ENCODE measurements at places on chromosomes 5 and 9. TPM values are rescaled to one million over a fixed set of nuclear protein-coding genes. Genes with fewer than 3 reads are reported as not detected.

Gene PCDHA11
- total RNA-seq = not detected

Gene STPG3
- total RNA-seq = not detected

Gene TEK
- 1.2 TPM for total RNA-seq

Gene RNF208
- not detected for total RNA-seq

Gene MYOT
- total RNA-seq = not detected

Gene SPINK6
- 1.1 TPM for total RNA-seq

Gene FOXE1
- total RNA-seq = not detected

Gene MTX3
- 8.5 TPM for total RNA-seq

Gene IFNA13
- total RNA-seq = not detected

Gene PHYHD1
- total RNA-seq = 33.5 TPM

Gene SOHLH1
- total RNA-seq = not detected

Gene PNPLA7
- total RNA-seq = 3.3 TPM

Gene FAM120A
- 91.5 TPM for total RNA-seq

Gene MARCHF6
- 57.1 TPM for total RNA-seq

Gene NMUR2
- total RNA-seq = not detected

Gene LMX1B
- 0.25 TPM for total RNA-seq

Gene IFNK
- total RNA-seq = not detected

Gene DEPDC1B
- 0.94 TPM for total RNA-seq

Gene ASPN
- total RNA-seq = 11.6 TPM

Gene MARCOL
- not detected for total RNA-seq

Gene PIP5K1B
- total RNA-seq = not detected

Gene NXNL2
- not detected for total RNA-seq

Gene F2RL2
- 8.2 TPM for total RNA-seq

Gene CDK9
- 59.7 TPM for total RNA-seq

Gene COL27A1
- total RNA-seq = 3.8 TPM

Gene ARID3C
- total RNA-seq = 0.34 TPM

Gene ZNF366
- total RNA-seq = 0.88 TPM

Gene WDR38
- total RNA-seq = not detected

Gene SPEF2
- total RNA-seq = 0.98 TPM

Gene TSLP
- total RNA-seq = 0.94 TPM

Gene SLC36A3
- total RNA-seq = not detected

Gene LURAP1L
- 2.5 TPM for total RNA-seq

Gene C9orf153
- not detected for total RNA-seq

Gene RASEF
- total RNA-seq = not detected

Gene F12
- total RNA-seq = 0.49 TPM

Gene SEMA4D
- 0.10 TPM for total RNA-seq

Gene GLRX
- total RNA-seq = 258 TPM

Gene ZNF618
- 7.1 TPM for total RNA-seq

Gene TRIP13
- total RNA-seq = 4.4 TPM

Gene OR1J2
- total RNA-seq = not detected

Gene SPZ1
- total RNA-seq = not detected

Gene MIER3
- 31.8 TPM for total RNA-seq

Gene BRD3OS
- 24.7 TPM for total RNA-seq

Gene TAF11L10
- not detected for total RNA-seq

Gene TOR2A
- total RNA-seq = 6.9 TPM

Gene CD274
- total RNA-seq = 0.34 TPM

Gene PAIP2
- total RNA-seq = 68.5 TPM

Gene SLCO6A1
- total RNA-seq = not detected

Gene GRM6
- total RNA-seq = not detected

Gene DOCK2
- 0.44 TPM for total RNA-seq

Gene WNK2
- not detected for total RNA-seq

Gene SUSD3
- total RNA-seq = 2.1 TPM

Gene ACTBL2
- total RNA-seq = not detected

Gene SLC9A3
- total RNA-seq = 3.1 TPM

Gene FAM153A
- total RNA-seq = not detected

Gene CNOT8
- total RNA-seq = 48.1 TPM

Gene PCDHA2
- total RNA-seq = not detected

Data from cardiac ventricle fibroblast (primary cell).